ENCODE measurements at places on chromosomes 4 and X.

DNA sequence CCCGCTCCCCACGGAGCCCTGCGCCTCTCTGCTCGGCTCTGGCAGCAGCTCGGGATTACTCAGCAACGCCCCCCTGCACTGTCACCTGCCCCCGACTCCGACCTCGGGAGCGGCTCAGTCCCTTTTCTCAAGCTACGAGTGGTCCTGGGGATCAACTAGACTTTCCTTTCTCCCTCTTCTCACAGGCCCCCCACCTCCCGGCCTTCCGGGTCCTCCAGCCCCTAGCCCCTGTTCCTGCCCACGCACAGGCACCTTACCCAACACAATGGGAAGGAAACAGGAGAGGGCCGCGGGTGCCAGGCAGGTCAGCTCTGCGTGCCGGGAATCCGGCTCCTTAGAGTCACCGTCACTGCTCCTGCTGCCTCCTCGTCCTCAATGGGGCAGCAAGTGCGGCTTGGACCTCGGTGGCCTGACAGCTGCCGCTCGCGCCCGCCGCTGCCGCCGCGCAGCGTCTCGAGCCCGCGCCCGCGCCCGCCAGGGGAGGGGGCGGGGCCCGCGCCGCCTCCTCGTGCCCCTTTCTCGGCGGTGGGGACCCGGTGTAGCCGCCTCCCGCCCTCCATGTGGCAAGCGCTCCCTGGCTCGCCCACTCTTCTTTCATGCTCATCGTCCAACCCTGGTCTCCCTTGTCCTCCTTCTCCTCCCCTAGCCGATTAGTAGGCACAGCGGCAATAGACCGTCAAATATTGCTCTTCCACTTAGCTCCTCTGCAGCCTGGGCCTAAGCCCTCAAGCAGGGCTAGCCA is at the start of gene RAB9B:
RAB9B (minus strand) TSS at position 455 of the 742 bp plus-strand sequence. CDS start 6,473 bp downstream, outside the sequence.
- DNase-seq = peak; percentile 23

- DNase-seq = no peak
Measured at GRCh38 chrX:151752847-151753246, 18.3 kb downstream of the CNGA2 start.

DNA sequence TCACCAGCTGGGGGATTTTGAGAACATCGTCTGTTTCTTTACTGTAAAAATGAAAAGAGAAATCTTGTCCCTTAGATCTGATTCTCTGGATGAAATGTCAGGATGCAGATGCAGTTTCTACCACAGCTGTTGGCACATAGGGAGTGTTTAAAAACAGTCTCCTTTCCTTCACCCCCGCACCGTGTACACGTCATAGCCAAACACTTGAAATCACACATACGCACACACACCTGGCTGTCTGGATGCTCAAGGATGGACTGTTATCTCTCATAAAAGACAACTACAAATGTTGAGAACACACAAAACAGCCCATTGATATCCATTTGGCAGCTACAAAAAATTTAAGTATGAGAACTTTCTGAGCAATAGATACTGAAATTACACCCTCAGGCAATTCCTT is 275.8 kb upstream of the CLNK start:
- peak; percentile 45 for DNase-seq

DNA sequence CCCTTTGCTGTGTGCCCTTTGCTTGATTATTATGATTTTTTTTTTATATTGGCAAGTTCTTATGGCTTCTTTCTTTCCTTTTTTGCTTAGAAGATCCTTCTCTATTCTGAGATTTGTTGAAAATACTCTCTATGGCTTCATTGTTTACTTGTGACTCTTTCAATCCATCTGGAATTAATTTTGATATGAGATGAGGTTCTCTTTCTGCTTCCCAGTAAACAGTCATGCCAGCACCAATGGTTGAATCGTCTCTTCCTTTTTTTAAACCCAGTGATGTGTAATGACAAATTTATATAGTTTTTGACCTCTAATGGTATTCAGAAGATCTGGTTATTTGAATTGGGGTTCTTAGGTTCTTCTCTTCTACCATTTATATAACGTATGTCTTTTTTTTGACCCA is 121.8 kb downstream of the ARHGAP10 start:
- no peak for DNase-seq

DNA sequence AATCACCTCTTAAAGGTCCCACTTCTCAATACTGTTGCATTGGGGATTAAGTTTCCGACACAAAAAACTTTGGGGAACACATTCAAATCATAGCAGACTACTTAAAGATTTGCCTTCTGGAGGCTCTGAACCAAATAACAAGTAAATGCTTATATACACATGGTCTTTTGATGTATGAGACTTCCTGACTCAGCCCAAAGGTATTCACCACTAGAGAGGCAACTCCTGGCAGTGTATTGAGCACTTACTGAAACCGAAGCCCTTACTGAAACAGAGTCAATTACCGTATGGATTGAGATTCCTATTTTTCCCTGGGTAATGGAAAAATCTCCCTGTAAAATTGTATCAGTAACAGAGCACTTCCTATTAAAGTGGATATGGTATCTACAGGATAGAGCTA is 45.4 kb downstream of the ZCCHC13 start:
- DNase-seq = no peak

DNA sequence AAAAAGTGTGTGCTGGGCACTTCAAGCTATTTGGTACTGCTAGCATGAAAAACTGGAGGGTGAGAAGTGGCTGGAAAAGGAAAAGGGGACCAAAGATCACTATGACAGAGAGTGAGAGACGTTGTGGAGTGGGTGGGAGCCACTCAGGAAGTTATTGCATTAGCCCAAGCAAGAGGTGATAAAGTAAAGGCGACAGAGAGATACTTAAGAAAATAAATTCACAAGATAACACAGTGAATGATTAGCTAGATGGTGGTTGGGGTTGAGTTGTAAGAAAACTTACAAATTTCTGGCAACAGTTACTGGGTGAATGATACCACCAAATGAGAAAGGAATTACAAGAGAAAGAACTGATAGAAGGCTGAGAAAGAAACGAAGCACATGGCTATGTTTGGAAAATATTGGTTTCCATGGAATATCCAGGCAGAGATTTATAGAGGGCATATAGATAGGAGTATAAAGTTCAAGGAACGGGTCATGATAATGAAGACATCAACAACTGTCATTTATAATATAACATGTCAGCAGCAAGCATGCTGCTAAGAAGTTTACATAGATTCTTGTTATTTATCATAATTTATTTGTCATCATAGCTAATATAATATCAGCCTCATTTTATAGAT is 60.7 kb downstream of the CASK start:
- DNase-seq = no peak

- no peak for DNase-seq
Measured at GRCh38 chrX:48578661-48579128, 4.4 kb downstream of the RBM3 start.

DNA sequence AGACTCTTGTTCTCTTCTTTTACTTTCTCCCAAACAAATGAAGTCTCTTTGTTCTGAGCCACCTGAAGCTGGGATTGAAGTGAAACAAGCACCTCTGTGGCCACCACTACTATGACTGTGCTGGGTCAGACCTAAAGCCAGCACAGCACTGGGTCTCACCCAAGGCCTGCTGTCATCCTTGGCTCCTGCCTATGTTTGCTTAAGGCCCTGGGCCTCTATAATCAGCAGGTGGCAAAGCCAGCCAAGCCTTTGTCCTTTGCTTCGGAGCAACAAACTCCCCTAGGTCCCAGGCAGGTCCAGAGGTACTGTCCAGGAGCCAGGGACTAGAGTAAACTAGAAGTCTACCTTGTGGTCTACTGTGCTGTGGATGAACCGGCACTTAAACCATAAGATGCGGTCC is 220.6 kb upstream of the ARSJ start:
- DNase-seq = no peak

DNA sequence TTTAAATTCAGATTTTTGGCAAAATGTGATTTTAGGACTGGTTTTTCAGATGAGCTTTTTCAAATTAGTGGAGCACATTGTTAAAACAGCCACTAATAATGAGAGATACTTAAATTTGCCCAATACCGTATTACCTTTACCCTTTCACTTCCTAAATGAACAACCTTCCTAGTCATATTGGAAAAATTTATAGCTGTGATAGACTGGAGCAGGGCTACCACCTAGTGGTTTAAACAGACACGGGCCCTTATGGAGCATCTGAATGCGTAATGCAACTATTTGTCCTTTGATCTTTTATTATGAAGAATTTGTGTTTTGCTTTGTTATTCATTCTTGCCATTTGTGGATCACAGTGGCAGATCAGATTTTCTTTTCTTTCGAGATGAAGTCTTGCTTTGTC is 72.7 kb downstream of the KDM6A start:
- no peak for DNase-seq

Data from NCI-H510A (cell line).